NCI-H187 treated with DMSO at 0.1 percent for 48 hours (cell line): ENCODE measurements at places on chromosomes 3 and 15.

DNA sequence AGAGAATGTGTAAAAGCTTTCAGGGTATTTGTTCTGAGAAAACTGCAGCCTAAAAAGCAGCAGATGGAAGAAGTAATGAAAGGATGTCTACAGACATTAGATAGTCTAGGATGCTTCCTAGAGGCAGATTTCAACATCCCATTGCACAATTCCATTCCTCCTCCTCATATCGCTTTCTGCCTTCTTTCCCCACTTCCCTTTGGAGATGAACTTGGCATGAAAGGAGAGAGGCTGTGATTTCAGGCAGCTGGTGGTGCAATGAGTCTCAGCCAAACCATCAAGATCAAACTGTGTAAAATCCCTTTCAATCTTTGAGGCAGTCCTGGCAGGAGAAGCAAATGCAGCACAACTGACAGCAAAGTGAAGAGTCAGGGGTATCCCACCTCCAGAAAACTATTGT, 438.7 kb upstream of the KCNMB2 start:
- DNase-seq, result no peak

- DNase-seq, result no peak
These were observed 269.1 kb downstream of the SCAPER start for GRCh38 chr15:76636059-76636458.

DNA sequence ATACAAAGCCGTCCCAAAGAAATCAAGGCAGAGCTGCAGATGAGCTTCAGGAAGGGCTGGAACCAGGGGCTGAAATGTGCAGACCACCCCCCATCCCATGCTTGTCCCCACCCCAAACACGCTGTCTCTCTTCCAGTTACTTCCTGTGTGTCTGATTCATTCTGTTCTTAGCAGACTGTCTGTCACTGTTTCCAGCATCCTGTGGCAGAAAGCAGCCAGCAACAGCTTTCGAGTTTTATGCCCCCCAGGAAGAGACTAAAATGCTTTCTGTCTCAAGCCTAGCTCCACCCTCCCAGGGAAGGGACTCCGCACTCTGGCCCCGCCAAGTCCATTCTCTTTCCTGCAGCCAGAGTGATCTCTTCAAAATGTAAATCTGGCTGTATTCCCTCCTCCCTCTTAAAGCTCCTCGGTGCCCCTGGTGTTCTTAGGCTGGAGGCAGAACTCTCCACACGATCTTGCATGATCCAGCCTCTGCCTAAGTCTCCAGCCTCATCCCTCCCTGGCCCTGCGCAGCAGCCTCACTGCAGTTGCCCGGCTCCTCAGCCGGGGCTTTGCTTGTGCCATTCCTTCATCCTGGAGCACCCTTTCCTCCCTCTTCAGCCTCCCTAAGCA, 41.5 kb downstream of the HRH1 start:
- no peak for DNase-seq

DNA sequence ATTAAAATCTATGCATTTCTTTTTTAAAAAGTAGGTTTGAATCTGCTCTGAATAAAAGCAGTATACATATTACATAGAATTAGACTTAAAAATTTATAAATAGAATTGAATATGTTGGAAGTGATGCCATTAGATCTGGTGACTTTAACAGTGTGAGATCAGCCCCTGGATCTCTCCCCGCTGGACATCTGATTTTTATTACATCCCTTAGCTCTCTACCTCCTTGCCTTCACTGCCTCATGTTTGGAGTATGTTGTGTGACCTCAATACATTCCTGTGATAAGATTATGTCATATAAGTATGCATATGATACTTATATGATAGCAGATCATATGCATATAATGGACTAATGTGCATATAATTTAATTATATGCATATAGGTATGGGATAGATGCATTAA, 643.4 kb upstream of the NR2F2 start:
- no peak for DNase-seq

DNA sequence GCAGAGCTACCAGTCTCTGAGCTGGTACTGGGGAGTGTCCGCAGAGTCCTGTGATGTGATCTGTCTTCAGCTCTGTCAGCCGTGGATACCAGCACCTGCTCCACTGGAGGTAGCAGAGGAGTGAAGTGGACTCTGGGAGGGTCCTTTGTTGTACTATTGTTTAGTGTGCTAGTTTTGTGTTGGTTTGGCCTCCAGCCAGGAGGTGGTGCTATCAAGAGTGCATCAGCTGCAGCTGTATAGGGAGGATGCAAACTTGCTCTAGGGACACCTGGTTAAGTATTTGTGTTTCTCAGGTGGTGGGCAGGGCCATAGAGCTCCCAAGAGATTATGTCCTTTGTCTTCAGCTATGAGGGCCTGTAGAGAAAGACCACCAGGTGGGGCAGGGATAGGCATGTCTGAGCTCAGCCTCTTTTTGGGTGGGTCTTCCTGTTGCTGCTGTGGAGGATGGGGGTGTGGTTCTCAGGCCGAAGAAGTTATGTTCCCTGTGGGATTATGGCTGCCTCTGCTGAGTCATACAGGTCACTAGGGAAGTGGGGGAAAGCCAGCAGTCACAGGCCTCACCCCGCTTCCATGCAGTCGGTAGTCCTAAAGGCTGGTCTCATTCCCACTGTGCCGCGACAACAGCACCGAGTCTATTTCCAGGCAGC, 443.2 kb upstream of the TBL1XR1 start:
- DNase-seq, result peak; percentile 23
